Effector memory CD8-positive, alpha-beta T cell (primary cell): ENCODE measurements at places on chromosomes 1 and 21.

DNA sequence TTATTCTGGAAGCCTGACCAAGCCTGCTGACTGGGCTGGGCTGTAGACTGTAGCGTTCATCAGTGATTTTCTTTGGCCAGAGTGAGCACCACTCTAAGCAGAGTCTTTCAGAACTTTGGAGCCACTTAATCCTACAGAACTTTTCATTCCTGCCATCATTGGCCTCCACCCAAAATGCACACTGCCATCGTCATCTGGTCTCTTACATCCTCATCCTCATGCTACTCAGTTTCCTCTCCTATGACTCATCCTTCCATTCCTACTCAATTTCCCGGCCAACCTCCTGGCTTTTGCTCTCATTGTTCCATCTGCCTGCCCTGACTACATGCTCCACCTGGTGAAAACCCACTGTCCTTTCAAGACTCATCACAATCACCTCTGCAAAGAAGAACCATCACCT is 233.8 kb upstream of the USP25 start:
- DNase-seq: no peak

DNA sequence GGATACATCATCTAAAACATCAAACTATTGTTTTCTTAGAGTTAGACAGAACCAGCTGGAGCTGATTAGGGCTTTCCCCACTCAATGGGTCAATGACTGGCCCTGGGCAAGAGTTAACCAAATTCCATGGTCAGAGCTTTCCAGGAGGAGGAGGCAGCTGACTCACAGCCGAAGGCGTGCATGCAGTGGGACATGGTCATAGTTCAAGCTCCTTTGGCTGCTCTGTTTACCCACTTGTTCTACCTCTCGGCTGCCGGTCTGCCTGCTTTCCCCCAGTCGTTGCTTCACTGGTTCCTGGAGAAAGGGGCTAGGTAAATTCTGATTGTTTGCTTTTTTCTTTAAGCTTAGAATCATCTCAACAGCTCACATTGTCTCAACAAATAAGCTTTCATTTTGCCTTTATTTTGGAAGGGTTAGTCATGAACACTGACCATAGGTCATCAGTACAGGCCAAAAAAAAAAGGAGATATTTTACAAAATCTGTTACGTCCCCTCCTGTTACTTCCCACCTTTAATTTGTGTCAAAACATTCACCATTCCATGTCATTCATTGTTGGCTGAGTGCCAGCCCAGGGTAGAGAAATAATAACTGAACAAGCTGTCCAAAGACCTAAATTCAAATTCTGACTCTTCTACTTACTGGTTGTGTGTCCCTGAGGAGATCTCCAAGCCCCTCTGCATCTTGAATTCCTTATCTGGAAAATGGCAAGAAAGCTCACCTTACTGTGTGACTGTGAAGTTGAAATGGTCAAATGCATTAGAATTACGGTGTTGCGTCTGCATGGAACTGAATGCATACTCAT is 12.0 kb downstream of the MAB21L3 start:
- no peak for DNase-seq

DNA sequence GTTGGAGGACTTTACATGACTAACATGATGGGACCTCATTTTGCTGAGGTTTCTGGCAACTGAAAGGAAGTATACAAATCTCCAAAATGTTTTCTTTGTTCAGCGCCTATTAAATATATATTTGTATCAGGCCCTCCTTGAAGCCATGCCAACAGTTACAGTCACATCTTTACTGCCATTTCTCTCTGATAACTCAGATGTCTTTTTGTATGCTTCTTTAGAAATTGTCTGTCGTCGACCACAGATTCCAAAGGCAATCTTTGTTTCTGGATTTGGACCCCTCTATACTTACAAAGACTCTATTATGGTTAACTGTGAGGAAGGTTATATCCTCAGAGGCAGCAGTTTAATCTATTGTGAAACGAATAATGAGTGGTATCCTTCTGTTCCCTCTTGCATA is 69.4 kb downstream of the C4BPA start:
- no peak for DNase-seq

DNA sequence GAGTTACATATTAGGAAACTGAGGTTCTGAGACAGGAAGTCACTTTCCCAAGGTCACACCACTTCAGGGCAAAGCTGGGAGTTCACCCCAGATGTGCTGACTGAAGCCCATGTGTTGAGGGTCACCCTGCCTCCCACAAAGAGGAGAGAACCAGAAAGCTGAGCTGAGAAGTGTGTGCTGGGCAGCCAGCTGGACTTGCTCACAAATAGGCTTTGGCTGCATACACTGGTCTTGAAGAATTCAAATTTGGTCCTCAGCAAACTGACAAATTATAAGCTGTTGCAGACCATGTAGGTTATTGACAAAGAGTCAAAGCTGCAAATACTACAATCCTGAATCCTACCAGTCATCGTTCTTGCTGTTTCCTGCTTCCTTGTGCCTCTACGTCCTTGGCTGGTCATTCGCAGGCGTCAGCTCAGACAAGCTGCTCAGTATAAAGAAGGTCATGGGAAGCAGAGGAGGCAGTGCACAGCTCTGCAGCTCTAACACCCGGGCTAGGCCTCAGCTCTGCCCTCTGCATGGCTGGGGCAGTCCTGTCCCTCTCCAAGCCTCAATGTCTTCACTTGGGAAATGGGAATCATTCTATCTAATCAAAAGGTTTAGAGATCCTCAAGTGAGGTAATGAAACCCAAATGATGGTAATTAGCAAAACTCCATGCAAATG is 40.0 kb downstream of the CDCP2 start:
- DNase-seq: no peak

DNA sequence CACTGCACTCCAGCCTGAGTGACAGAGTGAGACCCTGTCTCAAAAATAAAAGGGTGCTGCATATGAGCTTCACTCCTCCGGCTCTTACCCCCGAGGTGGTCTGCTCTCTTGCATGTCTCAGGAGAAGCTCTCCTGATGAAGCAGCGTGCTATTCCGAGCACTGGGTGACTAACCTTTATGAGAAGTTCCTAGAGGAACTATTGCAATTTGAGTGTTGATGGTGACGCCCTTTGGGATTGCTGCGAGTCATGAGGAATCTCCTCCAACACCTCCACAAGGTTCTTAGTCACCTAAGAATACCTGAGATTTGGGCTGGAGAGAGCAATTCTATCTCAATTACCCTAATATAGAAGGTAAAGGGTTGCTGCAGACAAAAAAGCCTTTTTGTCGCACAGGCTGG is 40.8 kb upstream of the TINAGL1 start:
- no peak for DNase-seq

DNA sequence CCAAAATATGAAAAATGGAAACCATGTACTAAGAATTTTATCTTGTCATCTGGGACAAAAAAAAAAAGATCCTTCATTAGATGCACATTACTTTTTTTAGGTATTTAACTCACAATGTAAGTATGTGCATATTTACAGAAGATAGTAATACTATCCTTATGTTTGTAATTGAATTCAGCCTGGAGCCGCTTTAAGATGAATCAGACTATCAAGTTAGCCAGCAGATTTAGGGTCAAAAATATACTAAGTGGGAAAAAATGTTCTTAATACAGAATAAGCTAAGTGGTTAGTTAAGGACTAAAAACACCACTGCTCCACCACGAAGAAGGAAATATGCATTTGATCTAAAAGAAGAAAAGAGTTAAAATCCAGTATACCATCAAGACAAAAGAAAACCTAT is 49.1 kb downstream of the DSCAM start:
- no peak for DNase-seq

GRCh38 chr1:160874935-160875334 is 10.0 kb downstream of the ITLN1 start:
- DNase-seq: no peak

DNA sequence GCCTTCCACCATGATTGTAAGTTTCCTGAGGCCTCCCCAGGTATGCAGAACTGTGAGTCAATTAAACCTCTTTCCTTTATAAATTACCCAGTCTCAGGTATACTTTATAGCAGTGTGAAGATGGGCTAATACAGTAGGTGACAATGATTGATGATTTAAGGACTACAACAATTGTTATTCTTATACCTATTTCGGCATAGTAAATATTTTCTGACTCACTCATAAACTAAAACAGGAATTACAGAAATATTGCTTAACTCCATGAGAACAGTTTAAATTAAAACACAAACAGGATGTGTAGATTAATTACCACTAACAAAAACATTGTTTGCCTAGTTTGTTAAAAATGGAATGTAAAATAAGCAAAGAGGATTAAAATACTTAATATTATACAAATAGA is 839.9 kb downstream of the LTN1 start:
- no peak for DNase-seq

DNA sequence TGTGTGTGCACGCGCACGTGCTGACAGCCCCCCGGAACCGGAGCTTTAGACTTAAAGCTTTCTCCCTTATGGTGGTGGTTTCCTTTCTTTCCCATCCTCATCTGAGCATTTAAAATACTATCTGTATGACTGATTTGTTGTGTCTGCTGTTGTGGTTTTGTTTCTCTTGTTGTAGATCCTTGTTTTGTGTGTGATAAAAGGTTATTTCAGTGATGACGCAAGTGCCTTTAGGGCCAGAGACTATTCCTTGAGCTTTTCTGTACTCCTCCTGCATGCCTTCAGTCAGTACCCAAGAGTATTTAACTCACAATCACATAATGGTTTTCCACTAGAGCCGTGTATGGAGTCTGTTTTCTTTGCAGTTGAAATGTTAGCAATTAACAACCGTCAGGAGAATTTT is 45.4 kb downstream of the LCA5L start:
- DNase-seq: no peak

DNA sequence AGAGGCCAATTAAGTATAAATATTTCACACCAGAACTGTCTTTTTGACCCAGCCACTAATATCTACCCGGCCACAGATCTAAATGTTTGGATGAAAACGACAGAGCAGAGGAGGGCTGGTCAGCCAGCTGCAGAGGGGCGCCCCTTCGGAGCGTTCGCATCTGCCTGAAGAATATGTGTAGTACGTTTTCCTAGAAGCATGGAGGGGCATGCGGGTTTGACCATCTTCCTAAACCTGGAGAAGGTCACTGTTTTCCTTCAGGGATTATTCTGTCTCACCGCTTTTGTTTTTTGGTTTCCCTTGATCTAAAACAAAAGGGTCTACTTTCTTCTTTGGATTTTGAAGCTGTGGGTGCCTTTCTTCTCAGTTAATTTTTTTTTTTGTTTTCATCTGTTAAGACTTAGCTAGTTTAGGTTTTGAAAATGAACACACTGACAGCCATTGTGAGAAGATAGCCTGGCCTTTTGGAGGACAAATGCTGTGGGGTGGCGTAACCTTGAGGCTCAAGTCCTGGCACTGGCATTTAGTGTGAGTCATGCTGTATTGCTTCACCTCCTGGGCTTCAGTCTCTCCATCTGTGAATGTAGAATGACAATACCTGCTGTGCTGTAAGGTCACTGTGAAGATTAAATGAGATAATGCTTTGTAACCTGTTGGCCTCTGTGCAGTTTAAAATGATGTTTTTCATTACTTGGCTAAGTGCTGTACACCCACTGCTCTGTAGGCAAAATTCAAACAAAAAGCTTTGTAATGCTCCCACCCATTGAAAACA is 74.1 kb upstream of the IRF2BP2 start:
- DNase-seq: no peak

GRCh38 chr1:25615563-25616094 is 962 bp upstream of the MAN1C1 start:
- no peak for DNase-seq

GRCh38 chr1:155062702-155063411 is 683 bp upstream of the EFNA4 start:
- peak; percentile 60 for DNase-seq

GRCh38 chr1:50531027-50531426 is 107.8 kb upstream of the DMRTA2 start:
- DNase-seq: no peak

DNA sequence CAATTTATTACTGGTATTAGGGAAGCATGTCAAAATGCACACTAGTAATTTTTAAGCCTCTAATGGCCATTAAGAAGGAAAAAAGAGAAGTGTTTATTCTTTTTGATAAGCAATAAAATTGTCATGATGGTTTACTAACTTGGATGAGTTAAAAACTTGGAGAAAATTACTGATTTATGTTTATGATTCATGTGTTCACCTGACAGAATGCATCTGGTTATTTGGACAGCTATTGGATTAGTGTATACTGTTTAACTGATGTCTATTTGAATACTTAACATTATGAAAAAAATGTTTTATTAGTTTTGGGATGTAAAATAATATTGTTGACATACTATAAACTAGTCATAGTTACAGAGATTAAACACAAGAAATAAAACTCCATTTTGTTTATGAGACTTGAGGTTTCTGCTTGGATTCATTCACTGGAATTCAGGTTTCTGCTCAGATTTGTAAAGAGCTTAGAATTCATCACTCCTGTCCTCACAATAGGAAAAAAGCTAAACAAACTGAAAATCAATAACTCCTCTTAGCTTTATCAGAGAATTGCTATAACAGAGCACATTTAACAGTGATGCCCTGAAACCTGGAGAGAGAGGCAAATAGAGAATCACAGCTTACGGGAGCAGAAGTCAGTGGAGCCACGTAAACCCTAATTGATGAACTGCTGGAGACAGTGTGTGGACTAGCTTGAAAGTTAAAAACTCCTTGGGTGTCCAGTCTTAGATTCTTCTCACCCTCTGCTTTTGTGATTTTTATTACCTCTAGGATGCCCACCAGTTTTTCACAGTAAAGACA is 56.7 kb downstream of the RALGPS2 start:
- no peak for DNase-seq

DNA sequence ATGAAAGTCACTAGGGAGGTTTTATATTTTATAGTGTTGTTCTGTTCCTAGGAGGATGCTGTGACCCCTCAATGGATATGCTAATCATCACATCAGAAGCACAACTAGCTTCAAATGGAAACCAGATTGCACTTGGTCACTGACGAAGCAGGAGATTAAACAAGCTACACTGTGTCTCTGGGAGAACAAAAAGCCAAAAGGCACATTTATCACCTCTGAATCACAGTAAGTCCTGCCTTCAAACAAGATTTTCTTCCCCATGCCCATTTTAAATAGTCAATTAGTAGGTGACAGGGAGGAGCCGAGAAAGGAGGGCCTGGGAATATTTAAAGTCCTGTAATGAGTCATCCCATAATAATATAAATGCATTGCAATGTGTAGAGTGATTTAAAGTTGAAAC is 38.1 kb downstream of the RGS2 start:
- no peak for DNase-seq

- DNase-seq: no peak
Observed at GRCh38 chr1:228341814-228342626, 64.6 kb downstream of the TRIM11 start.

GRCh38 chr1:197063212-197063611 is 3.8 kb downstream of the F13B start:
- DNase-seq: no peak

GRCh38 chr1:43611950-43612349 is 38.0 kb upstream of the KDM4A start:
- no peak for DNase-seq

GRCh38 chr1:2270260-2271100 is 42.4 kb downstream of the SKI start:
- DNase-seq: no peak

- no peak for DNase-seq
Observed at GRCh38 chr21:27196651-27197050, 229.8 kb upstream of the ADAMTS5 start.
